NCI-H2107 (cell line): ENCODE measurements at places on chromosomes 1 and 21.

GRCh38 chr1:246141306-246141705, 365.8 kb downstream of the SMYD3 start:
- DNase-seq, result no peak

DNA sequence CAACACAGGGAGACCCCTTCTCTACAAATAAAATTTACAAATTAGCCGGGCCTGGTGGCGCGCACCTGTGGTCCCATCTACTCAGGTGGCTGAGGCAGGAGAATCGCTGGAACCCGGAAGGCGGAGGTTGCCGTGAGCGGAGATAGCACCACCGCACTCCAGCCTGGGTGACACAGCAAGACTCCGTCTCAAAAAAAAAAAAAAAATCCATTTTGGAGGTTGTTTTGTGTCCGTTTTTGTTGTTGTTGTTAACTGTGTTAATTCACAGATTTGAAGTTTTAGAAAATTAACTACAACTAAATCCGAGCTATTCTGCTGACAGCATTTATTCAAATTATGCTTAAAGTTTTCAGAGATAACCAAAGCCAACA, 618 bp downstream of the CLCC1 start:
- DNase-seq, result no peak

DNA sequence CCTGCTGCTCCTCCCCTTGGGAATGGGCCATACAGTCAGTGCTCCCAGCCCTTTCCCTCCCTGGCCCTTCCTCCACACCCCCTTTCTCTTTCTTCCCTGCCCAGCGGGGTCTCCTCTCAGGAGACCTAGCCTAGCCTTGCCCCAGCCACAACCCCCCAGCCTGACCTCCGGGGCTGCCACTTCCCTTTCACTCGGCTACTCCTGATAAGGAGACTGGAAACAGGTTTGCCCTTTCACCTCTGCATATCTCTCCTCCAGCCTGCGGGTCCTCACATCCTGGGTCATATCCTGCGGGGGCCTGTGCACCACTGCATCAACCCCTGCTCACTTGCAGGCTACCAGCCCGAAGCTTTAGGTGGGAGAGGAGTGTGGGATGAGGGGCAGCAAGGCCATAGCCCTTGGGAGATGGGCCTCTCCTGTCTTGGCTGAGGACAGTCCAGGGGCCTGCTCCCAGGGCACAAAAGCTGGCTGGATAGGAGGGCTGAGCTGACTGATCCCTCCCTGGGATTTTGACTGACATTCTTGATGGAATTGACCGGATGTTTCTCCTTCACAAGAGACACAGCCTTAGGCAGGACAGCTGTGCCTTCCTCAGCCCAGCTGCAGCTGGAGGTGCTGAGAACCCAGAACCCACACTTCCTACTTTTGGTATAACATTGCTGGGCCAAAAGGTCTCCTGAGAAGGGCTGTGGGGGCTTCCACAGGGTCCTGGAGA, 19.2 kb upstream of the ALX3 start:
- no peak for DNase-seq

- DNase-seq, result no peak
Measured at GRCh38 chr1:229131243-229132105, 139.4 kb upstream of the RAB4A start.

DNA sequence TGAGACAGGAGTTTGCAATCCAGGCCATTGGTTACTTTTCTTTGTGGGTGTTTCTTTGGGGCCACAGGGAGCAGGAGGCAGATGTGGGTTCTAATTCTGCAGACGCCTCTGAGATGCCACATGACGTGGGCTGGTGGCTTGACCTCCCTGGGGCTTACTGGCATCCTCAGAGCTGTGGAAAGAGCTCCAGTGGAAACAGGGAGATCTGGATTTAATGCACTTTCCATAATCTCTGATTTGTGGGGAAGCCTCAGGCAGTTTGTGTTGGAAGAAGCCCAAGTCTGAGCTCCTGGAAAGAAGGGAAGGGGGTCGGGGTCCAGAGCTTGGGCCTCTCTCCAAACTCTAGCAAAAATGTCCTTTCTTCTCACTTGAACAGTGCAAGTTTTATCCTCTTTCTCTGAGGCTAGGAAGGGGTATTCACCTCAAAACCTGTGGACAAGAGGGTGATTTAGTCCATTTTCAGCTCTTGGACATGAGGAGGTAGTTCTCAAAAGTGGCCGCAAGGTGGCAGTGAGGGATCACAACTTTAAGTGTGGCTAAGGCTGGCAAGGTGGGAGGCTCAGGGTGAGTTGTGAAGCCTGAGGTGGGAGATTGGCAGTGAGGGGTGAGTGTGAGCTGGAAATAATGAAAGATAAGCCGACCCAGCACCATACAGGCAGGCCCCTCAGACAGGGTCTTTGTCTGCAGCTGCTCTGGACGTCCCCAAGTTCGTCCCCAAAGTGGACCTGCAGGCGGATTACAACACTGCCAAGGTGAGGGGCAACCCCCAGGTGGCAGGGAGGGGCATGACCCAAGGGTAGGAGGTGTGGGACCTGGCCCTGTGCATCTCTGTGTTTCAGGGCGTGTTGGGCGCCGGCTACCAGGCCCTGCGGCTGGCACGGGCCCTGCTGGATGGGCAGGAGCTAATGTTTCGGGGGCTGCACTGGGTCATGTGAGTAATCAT, 9.2 kb downstream of the IKBKE start:
- DNase-seq, result peak; percentile 38

DNA sequence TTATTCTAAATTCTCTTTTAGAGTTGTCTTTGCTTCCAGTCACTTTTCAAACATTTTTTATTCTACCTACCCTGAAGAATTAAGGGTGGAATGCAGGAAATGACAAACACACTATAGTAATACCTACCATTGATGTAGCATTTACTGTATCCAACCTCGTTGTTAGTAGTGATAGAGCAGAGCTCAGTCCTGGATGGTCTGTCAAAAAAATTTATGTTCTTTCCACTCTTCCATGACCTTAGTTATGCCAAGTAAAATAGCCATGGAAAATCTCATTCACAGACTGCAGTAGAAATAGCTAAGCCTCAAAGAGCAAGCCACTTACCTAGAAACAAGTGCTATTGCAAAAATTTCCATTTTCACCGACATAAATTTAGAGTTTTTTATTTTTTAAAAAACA, 74.6 kb downstream of the CRB1 start:
- DNase-seq, result no peak

DNA sequence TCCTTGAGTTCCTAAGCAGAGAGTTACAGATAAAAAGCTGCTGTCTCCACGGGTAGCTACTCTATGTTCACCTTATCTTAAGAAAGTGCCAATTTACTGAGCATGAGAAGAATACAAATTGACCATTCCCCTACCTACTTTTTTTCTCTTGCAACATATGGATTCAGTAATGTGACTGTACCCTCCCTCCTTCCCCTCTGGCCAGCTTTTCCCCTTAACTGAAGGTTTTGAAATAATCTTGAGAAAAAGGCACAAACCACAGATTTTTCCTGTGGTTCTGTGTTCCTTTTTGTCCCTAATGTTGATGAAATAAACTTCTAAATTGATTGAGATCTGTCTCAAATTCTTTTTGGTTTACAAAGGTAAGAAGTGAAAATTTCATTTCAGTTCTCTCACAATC, 2.6 kb upstream of the CD2 start:
- no peak for DNase-seq

DNA sequence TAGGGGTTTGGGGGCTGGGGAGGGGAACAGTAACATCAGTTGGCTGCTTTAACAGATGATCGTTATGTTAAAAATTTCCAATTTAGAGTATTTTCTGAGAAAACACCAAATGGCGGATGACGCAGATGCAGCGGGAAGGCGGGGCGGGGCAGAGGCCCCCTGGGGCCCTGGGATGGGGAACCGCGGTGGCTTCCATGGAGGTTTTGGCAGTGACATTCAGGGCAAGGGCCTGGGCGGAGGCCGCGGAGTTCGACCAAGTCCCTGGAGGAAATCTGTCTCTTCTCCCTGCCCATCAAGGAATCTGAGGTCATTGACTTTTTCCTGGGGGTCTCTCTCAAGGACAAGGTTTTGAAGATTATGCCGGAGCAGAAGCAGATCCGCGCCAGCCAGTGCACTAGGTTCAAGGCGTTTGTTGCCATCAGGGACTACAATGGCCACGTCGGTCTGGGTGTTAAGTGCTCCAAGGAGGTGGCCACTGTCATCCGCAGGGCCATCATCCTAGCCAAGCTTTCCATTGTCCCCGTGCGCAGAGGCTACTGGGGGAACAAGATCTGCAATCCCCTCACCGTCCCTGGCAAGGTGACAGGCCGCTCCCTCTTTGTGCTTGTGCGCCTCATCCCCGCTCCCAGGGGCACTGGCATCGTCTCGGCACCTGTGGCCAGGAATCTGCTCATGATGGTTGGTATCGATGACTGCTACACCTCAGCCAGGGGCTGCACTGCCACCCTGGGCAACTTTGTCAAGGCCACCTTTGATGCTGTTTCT, 310.2 kb downstream of the PTPRC start:
- no peak for DNase-seq
